CD4-positive, alpha-beta T cell treated with Interleukin-6 at 100 ng/mL for 8 hours (primary cell): ENCODE measurements at places on chromosomes 2 and 18.

DNA sequence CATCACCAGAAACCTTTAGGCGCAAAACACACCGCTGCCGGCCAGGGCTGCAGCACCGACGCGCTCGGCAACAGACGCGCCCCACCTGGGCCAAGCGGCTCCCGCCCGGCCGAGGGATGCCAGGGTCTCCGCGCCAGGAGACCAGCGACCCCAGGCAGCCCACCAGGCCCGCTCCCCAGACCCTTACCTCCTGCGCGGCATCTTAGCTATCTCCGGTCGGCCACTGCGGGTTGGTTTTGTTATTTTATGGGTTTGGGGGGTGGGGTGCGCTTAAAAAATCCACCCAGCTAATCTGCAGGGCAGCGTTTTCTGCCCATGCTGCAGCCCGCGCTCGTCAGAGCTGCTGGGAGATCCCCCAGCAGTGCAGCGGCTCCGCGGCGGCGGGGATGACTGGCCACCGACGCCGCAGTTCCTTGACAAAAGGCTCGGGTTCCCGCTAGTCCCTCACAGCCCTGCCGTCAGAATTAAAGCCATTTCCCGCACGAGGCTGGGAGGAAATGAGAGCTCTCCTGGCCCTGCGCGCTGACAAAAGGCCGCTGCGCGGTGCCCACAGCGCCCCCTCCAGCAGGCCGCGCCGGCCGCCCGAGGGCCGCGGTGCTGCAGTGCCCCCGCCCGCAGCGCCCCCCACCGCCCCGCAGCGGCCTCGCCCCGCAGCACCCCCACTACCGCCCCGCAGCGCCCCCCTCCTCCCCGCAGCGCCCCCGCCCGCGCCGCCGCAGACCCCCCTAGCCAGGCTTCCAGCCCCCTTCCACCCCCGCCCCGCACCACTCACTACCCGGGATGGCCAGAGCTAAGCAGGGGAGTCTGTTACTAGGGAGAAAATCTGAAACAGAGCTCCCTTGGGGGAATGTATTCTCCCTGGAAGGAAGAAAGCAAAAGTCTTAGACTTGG, at the start of gene ADD2:
TSS of gene ADD2 (minus strand) at position 502 of the 891 bp plus-strand sequence. CDS start 61,792 bp downstream, outside the sequence.
- peak; percentile 24 for DNase-seq

DNA sequence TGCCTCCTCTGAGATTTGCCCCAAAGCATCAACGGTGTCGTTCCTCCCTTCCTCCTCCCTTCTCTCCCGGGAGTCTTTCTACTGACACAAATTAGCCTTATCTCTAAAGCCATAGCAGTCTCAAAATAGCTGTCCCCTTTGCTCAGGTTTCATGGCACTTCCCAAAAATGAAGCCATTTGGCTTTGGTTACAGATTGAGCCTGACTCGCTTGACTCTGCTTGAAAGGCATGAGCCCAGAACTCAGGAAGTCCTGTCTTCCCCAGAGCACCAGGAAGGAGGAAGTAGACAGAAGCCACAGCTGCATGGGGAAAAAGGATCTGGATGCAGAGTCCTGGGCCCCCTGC, 234.4 kb upstream of the RGPD4 start:
- no peak for DNase-seq

DNA sequence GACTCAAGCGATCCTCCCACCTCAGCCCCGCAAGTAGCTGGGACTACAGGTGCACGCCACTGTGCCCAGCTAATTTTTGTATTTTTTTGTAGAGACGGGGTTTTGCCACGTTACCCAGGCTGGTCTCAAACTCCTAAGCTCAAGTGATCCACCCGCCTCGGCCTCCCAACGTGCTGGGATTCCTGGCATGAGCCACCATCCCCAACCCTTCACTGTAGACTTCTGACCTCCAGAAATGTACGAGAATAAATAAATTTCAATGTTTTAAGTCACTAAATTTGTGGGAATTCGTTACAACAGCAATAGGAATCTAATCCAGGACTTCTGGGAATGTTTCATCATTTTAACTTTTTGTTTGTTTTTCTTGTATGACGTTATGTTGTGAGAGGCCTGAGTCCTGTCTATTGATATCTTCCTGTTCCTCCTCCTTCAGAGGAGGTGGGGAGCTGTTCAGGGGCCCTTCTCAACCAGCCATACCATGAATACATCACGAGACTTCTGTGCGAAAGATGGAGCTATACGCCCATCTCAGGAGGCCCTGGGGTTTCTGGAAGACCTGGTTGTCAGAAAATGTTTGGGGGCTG, 40.0 kb downstream of the TEX44 start:
- no peak for DNase-seq

GRCh38 chr2:62472312-62472711, 33.7 kb downstream of the TMEM17 start:
- DNase-seq = no peak

GRCh38 chr2:240614391-240614790, 10.9 kb upstream of the GPR35 start:
- no peak for DNase-seq

DNA sequence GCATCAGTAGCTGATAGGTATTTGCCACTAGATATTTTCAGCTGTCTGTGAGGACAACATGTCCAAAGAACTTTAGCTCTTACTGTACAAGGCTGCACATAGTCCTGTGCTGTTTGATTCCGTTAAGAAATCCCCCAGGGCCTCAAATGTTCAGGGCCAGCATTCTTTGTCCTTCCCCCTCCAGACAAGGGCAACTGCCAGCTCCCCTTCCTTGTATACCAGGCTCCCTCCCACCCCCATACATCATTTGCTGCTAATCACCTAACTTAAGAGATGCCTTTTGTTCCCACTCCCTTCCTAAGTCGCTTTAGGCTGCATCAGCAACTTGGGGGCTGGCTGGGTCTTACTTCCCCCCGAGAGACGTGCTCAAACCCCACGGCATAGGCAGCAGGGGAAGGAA, 138.7 kb downstream of the CDH20 start:
- DNase-seq = no peak

- no peak for DNase-seq
These were observed 339.2 kb upstream of the NRP2 start for GRCh38 chr2:205343103-205343502.

DNA sequence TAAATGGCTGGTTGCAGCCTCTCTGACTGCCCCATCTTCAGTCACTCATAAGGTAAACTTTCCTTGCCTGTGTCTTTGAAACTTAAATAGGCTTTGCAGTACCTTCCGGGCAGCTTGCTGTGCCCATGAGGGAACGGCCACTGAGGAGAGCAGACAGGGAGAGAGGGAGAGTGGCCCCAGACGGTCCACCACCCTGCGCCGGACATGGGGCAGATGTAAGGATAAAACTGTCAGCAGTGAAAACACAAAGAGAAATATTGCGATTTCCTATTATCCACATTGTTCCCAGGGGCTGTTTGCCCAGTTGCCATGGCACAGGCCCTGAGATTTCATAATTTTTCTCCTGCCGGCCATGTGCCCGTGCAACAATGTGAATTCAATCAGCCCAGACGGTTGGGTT, 265.9 kb upstream of the SALL3 start:
- no peak for DNase-seq

DNA sequence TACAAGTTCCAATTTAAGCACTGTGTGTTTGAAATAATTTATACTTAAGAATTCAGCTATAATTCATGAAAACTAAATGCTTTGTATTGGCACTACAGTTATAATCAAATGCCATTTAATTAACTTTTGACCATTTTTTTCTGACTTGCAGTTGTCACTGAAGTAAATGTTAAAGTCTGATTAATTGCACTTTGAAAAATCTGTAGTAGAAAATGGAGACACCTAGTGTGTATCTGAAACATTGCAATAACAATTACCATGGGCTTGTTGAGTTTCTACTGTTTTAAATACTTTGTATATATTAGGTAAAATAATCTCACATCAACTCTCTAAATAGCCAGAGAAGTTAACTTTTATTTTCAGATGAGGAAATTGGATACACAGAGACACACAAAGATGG, 458.6 kb upstream of the FSIP2 start:
- no peak for DNase-seq

DNA sequence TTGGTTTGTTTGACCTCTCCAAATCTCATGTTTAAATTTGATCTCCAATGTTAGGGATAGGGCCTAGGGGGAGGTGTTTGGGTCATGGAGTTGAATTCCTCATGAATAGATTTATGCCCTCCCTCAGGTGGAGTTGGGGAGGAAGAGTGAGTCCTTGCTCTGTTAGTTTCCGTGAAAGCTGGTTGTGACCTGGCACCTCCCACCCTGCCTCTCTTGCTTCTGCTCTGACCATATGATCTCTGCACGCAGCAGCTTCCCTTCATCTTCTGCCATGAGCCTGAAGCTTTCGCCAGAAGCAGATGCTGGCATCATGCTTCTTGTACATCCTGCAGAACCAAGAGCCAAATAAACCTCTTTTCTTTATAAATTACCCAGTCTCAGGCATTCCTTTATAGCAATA, 231.6 kb upstream of the ERBB4 start:
- DNase-seq = no peak

DNA sequence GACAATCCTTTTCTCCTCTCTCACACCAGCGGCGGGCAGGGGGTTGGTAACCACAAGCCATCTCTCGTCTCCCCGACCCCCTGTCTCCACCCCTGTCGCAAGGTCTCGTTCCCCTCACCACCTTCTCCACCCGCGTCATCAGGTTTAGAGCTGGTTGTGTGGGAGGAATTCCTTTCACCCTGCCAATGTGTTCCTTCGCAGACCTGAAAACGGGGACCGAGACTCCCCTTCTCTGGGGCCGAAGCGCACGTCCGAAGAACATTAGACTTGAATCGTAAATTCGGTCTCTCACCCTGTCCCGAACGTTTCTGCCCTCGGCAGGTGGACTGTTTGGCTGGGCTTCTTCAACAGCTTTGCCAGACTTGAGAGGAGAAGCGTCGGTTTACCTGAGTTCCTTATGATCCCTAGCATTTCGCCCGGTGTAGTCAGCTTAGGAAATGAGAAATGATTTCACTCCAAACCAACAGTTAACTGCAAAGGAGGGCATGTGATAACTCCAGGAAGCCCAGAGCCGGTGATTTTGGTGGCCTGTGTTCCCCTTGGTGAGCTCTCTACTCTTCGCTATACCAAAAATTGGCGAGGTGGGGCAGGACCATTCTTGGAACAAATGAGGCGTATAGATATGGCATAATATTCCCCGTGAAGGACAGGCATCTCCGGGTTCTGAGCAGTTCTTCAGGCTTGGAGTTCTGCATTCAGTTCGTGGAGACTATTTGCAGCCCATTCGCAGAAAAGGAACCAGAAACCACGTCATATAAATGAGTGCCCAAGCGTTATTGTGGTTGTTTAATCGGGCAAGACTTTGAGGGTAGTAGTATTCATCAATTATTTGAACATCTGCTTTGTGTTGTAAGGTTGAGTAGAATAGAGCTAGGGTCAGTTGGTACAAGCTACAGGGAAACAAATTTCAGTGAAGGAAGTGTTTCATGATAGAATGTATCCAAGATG, 694 bp downstream of the CFAP36 start:
- DNase-seq = peak; percentile 22

- no peak for DNase-seq
These were observed 154.2 kb downstream of the RDH14 start for GRCh38 chr2:18406219-18406618.

DNA sequence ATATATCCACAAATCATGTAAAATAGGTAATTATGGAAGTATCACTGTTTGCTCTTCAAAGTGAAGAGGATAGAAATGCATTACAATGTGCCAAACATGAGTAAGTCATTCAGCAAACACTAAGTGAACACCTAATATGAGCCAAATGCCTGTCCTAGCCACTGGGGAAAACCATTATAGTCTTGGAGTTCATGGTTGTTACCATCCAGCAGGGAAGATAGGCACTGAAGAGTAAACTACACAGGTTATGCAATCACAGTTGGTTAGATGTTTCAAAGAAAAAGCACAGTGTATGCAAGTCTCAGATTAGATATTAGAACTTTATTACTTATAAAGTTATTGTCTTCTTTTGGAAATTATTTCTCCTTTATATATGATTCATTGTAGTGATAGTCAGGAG, 3.9 kb upstream of the SERPINB2 start:
- no peak for DNase-seq

- DNase-seq = no peak
These were observed 490.9 kb downstream of the STK39 start for GRCh38 chr2:167756446-167756845.

GRCh38 chr2:98869272-98869641, 66.8 kb downstream of the CRACDL start:
- no peak for DNase-seq

GRCh38 chr2:142871396-142871795, 6.1 kb upstream of the KYNU start:
- DNase-seq = no peak

DNA sequence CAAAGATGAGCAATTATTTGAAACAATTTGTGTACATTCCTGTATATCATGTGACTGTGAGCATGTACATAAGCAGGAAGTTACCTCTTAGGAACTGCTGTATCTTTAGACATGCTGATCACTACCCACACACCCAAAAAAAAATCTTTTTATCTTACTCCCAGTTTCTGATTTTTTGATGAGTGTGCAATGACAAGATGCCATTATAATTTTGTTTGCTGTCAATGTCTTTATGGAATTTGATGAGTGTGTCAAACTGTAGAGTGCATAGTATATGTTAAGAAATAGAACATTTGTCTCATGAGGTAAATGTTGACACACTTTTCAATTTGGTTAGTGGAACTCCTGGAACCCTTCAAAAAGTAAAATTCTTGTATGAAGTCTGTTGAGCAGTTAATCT, 84.0 kb upstream of the TMEFF2 start:
- DNase-seq = no peak

DNA sequence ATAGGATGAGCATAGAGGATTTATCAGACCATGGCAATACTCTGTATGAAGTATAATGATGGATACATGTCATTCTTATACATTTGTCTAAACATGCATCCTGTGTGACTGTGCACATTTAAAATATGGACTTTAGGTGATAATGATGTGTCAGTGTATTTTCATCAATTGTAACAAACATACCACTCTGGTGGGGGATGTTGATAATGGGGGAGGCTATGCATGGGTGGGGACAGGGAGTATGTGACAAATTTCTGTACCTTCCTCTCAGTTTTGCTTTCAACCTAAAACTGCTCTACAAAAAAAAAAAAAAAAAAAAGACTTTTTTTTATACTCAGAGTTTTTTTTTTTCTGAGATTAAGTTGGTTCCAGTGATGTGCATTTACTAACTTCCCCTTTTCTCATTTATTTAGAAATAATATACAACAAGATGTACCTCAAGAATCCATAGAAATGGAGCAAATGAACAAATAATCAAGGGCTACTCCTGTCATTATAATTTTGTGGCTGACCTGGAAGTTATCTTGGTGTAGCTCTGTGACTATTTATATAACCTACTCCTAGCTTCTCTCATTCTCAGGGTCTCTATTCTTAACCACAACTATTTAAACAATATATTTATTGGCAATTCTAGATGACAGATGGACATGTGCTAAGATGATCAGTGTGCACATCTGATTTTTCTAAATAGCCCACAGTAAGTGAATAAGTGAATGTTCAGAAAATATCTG, 108.9 kb upstream of the ITGA4 start:
- DNase-seq = no peak

DNA sequence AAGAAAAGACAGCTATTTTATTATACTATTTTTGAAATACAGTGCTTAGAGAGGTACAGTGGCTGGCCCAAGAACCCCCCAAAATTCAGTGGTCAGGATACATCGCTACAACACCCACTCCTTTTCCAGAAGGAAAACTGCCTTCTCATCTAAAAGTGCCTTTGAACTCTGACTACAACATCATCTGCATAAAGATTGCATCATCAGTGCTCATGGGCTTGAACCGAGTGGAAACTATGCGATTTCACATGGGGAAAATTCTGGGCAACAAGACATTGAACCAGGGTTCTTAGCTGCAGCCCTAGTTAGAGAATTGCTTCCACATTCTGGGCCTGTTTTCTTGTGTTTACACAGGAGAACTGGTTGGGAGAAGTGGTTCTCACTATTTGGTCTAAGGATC, 294.6 kb upstream of the SLC14A2 start:
- DNase-seq = no peak

- no peak for DNase-seq
These were observed at the start of gene OTOS for GRCh38 chr2:240140511-240140910. Gene OTOS (minus strand): TSS chr2:240140658. CDS start chr2:240140326, 332 bp downstream.

- no peak for DNase-seq
These were observed 240.1 kb upstream of the MMADHC start for GRCh38 chr2:149827585-149828126.
